Activated naive CD8-positive, alpha-beta T cell treated with anti-CD3 and anti-CD28 coated beads, Interleukin-2, amount 10 ng/mL, durations not matched to agents 7 days and 5 days (primary cell): ENCODE measurements at places on chromosomes 4 and X. TPM values are rescaled to one million over a fixed set of nuclear protein-coding genes. Genes with fewer than 3 reads are reported as not detected.

The TLR6 gene
- 5.9 TPM for total RNA-seq

The ACSL1 gene
- 12.4 TPM for total RNA-seq

GRCh38 chrX:10555846-10556245 lies 64.5 kb downstream of the MID1 start:
- DNase-seq = no peak

- no peak for DNase-seq
Measured at GRCh38 chrX:74371425-74372222, 49.7 kb upstream of the SLC16A2 start.

GRCh38 chr4:119238068-119238722 lies 25.7 kb downstream of the USP53 start:
- DNase-seq = no peak
